ENCODE measurements at places on chromosomes 1 and 21. TPM values are rescaled to one million over a fixed set of nuclear protein-coding genes. Genes with fewer than 3 reads are reported as not detected.

The TENT5C gene
- polyA plus RNA-seq, result 72.4 TPM

The RUNX3 gene
- polyA plus RNA-seq, result 5.1 TPM

The CNR2 gene
- 0.20 TPM for polyA plus RNA-seq

The CRYAA gene
- not detected for polyA plus RNA-seq

The KRTAP12-2 gene
- not detected for polyA plus RNA-seq

The GPR153 gene
- polyA plus RNA-seq, result 5.8 TPM

The AK5 gene
- 28.0 TPM for polyA plus RNA-seq

The PBXIP1 gene
- 111 TPM for polyA plus RNA-seq

The GPA33 gene
- polyA plus RNA-seq, result 1.1 TPM

The DSCAM gene
- 0.70 TPM for polyA plus RNA-seq

The ADAMTS4 gene
- 2.7 TPM for polyA plus RNA-seq

The ATAD3C gene
- polyA plus RNA-seq, result 1.5 TPM

The FCRL5 gene
- polyA plus RNA-seq, result 3.9 TPM

The PTGER3 gene
- polyA plus RNA-seq, result 3.6 TPM

The SEC16B gene
- 4.3 TPM for polyA plus RNA-seq

The NR0B2 gene
- polyA plus RNA-seq, result 1.2 TPM

The DYNLT4 gene
- polyA plus RNA-seq, result 0.47 TPM

The ZNF695 gene
- polyA plus RNA-seq, result 2.8 TPM

The MYOC gene
- polyA plus RNA-seq, result 3.4 TPM

The ADORA1 gene
- 61.9 TPM for polyA plus RNA-seq

The CD46 gene
- 80.7 TPM for polyA plus RNA-seq

The ANGPTL3 gene
- 0.25 TPM for polyA plus RNA-seq

The OVAAL gene
- polyA plus RNA-seq, result not detected

The KCNJ6 gene
- polyA plus RNA-seq, result 0.25 TPM

The RNF186 gene
- polyA plus RNA-seq, result not detected

The LPAR3 gene
- 23.3 TPM for polyA plus RNA-seq

The B3GALT2 gene
- 0.80 TPM for polyA plus RNA-seq

The BGLAP gene
- not detected for polyA plus RNA-seq

The C4BPA gene
- 1.0 TPM for polyA plus RNA-seq

The BRWD1 gene
- 32.8 TPM for polyA plus RNA-seq

The SPRR2D gene
- 0.74 TPM for polyA plus RNA-seq

The MAP10 gene
- 1.6 TPM for polyA plus RNA-seq

The CXADR gene
- 17.6 TPM for polyA plus RNA-seq

The CFHR2 gene
- polyA plus RNA-seq, result not detected

The SMPDL3B gene
- polyA plus RNA-seq, result 2.7 TPM

The TMPRSS3 gene
- polyA plus RNA-seq, result 0.40 TPM

The RAD54L gene
- polyA plus RNA-seq, result 17.9 TPM

The CLDN8 gene
- not detected for polyA plus RNA-seq

The MAN1C1 gene
- 14.8 TPM for polyA plus RNA-seq

The FUBP1 gene
- 83.7 TPM for polyA plus RNA-seq

The ELF3 gene
- polyA plus RNA-seq, result 3.3 TPM

The IQCC gene
- polyA plus RNA-seq, result 21.6 TPM

The AKT3 gene
- polyA plus RNA-seq, result 32.3 TPM

The LCE2C gene
- not detected for polyA plus RNA-seq

The SPRR2F gene
- 21.6 TPM for polyA plus RNA-seq

The TTC39A gene
- 120 TPM for polyA plus RNA-seq

The MAP3K6 gene
- polyA plus RNA-seq, result 18.4 TPM

The HES2 gene
- 2.6 TPM for polyA plus RNA-seq

The HSF2BP gene
- polyA plus RNA-seq, result 46.5 TPM

The USH2A gene
- polyA plus RNA-seq, result 1.8 TPM

The ADAMTSL4 gene
- polyA plus RNA-seq, result 14.2 TPM

The AIM2 gene
- 3.2 TPM for polyA plus RNA-seq

The NT5C1A gene
- polyA plus RNA-seq, result 1.0 TPM

The ZSWIM5 gene
- 8.8 TPM for polyA plus RNA-seq

The HLCS gene
- 19.5 TPM for polyA plus RNA-seq

The ICOSLG gene
- 2.0 TPM for polyA plus RNA-seq

Measured in testis (tissue), 5 donors.